ENCODE measurements at places on chromosomes 1 and 21. TPM values are rescaled to one million over a fixed set of nuclear protein-coding genes. Genes with fewer than 3 reads are reported as not detected.

The MAGOH gene
- polyA plus RNA-seq = 117 TPM

The C1orf21 gene
- polyA plus RNA-seq = 29.7 TPM

The LY9 gene
- polyA plus RNA-seq = 0.54 TPM

The COL16A1 gene
- 25.2 TPM for polyA plus RNA-seq

The PIK3C2B gene
- polyA plus RNA-seq = 7.8 TPM

The THEM5 gene
- polyA plus RNA-seq = 1.7 TPM

The CYP4Z1 gene
- polyA plus RNA-seq = 0.73 TPM

The TEX38 gene
- not detected for polyA plus RNA-seq

The ATAD3C gene
- polyA plus RNA-seq = 1.8 TPM

The NUP210L gene
- polyA plus RNA-seq = 0.02 TPM

The NENF gene
- 39.9 TPM for polyA plus RNA-seq

The FNDC10 gene
- polyA plus RNA-seq = 7.5 TPM

The PIGM gene
- 2.1 TPM for polyA plus RNA-seq

The MTR gene
- polyA plus RNA-seq = 3.6 TPM

The NTRK1 gene
- polyA plus RNA-seq = 0.08 TPM

The NMNAT2 gene
- 0.06 TPM for polyA plus RNA-seq

The DMBX1 gene
- polyA plus RNA-seq = not detected

The CYP4B1 gene
- 40.4 TPM for polyA plus RNA-seq

The GPR52 gene
- 0.05 TPM for polyA plus RNA-seq

The IVL gene
- polyA plus RNA-seq = 161 TPM

The PDE4B gene
- 0.51 TPM for polyA plus RNA-seq

The GSTM5 gene
- polyA plus RNA-seq = 1.6 TPM

The KLF17 gene
- polyA plus RNA-seq = 0.02 TPM

The RAD54L gene
- polyA plus RNA-seq = 6.1 TPM

Data from esophagus (tissue), 2 donors.